Chondrocyte (in vitro differentiated cells): ENCODE measurements at places on chromosomes 13 and 19. TPM values are rescaled to one million over a fixed set of nuclear protein-coding genes. Genes with fewer than 3 reads are reported as not detected.
A peak's percentile ranks its signal among the peaks of the same experiment; 100 is the strongest.

Gene ACP7
- total RNA-seq, result not detected in 3 replicates

Gene ELSPBP1
- total RNA-seq, result not detected in 3 replicates

Gene SIGLEC11
- not detected in 3 replicates for total RNA-seq

Gene KLK12
- not detected in 3 replicates for total RNA-seq

Gene ZNF20
- 2.0 to 3.8 TPM (median 3.1 TPM) in 3 replicates for total RNA-seq

- no peak for DNase-seq
Measured at GRCh38 chr13:103130681-103131210, 64.5 kb upstream of the SLC10A2 start.

DNA sequence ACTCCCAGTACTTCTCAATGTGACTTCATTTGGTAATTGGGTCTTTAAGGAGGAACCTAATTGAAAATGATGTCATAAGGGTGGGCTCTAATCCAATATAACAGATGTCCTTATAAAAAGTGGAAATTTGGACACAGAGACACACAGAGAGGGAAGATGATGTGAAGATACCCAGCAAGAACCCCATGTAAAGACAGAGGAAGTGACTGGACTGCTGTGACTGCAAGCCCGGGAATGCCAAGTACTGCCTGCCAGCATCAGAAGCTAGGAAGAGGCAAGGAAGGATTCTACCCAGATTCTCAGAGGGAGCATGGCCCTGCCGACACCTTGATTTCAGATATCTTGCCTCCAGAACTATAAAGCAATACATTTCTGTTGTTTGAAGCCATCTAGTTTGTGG is 239.3 kb downstream of the KCTD12 start:
- DNase-seq, result no peak

DNA sequence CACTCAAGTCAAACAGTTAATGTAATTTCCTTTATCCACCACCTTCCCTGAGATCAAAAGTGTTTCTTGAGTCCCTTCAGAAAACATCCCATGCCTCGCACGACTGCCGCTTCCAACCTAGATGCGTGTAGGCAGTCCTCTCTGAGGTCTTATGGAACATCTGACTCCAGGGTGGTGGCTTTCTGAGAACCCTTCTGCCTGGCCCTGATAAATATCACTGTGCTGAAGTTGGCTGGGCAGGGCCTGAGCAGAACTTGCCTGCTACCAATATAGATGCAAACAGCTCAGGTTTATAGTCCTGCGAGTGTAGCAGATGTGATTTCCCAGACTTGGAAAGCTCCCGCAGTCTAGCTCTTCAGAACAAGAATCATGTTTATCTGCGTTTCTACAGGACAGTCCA is 61.1 kb upstream of the GPR12 start:
- no peak for DNase-seq

DNA sequence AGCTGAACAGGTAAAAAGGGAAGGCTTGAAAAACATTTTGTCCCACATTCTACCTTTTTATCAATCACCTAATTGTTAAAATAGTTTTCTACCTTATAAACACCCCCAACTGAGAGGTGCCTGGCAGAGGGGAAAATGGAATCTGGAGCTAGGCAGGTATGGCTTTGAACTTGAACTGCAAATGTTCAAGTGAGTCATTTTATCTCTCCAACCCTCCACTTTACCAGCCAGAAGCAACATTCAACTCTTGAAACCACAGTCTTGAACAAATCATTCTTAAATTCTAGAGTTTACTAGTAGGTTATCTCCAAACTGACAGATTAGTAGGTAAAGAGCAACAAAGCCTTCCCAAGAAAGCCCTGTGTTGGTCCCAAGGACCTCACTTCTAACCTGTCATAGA is 116.9 kb downstream of the ABCC4 start:
- DNase-seq, result no peak

- DNase-seq, result no peak
Measured at GRCh38 chr13:104372095-104372655, 1306.0 kb upstream of the SLC10A2 start.

DNA sequence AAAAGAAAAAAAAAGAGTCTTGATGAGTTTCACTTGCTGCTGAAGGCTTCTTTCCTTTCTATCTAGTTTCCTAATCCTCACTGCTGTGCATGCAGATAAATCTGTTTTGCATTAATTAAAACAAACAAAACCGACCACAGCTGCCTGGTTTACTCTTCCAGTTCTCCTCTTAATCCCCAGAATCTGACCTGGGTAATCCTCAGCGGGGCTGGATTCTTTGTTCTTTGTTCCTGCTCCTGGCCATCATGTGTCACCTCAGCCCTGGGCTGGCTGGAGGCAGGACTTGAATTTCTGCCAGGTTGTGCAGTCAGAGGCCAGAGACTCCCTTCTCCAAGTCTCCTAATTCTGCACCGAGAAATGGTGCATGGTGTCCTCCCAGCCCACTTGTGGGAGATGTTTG is 52.2 kb upstream of the CYP4F8 start:
- DNase-seq, result no peak

DNA sequence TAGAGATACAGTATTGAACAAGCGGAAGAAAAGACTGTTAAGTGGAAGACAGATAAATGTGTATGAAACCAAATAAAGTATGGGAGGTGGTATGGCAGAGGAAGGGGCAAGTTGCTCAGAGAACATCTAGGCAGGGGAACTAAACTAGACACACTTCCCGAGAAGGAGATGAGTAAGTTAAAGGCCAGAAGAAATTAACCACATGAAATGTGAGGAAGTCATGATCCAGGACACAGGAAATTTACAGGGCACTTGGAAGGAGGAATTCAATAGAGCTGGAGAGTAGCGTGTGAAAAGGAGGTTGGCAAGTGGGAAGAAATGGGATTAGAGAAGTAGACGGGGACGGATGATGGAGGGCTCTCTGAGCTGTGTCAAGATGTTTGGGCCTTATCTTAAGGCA is 208.8 kb downstream of the COG6 start:
- DNase-seq, result no peak

DNA sequence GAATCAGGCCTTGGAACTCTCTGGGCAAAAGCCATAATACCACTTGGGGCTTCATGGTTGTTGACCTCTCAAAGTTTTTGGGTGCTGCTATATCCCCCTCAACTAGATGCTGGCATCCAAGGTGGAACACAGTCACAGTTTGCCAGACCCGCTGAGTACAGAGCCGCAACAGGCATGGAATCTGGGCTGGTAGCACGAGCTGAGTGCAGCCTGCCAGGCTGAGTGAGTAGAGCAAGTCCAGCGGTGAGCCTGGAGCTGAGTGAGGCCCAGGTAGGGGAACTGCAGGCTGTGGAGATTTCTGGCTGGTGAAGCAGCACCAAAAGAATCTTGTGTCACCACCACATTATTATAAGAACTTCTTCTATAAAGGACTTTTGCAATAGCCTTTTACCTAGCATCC is 192.6 kb downstream of the PCDH17 start:
- DNase-seq, result peak; percentile 64

DNA sequence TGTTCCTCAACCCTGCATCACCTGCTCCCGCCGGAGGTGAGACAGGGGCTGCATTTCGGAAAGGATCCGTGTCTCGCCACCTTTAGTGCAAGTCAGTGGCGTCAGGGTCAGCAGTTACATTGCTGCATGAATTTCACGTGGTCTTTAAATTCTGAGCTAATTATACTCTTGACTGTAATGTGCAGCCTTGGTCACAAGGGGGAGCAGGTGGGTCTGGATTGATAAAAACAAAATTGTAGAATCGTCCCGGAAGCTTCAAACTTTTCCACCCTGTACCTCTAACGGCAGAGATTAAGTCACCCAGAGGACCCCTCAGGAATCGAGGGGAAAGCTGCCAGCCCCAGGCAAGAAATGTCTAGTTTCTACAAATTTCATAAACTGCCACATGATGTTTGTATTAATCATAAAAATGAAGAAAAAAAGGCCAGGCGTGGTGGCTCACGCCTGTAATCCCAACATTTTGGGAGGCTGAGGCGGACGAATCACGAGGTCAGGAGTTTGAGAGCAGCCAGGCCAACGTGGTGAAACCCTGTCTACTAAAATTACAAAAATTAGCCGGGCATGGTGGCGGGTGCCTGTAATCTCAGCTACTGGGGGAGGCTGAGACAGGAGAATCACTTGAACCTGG is 20.2 kb downstream of the BBC3 start:
- DNase-seq, result no peak

- DNase-seq, result no peak
Measured at GRCh38 chr19:13045812-13046211, 50.5 kb downstream of the NFIX start.

GRCh38 chr19:4870025-4870700 is 2.7 kb upstream of the PLIN3 start:
- DNase-seq, result no peak

DNA sequence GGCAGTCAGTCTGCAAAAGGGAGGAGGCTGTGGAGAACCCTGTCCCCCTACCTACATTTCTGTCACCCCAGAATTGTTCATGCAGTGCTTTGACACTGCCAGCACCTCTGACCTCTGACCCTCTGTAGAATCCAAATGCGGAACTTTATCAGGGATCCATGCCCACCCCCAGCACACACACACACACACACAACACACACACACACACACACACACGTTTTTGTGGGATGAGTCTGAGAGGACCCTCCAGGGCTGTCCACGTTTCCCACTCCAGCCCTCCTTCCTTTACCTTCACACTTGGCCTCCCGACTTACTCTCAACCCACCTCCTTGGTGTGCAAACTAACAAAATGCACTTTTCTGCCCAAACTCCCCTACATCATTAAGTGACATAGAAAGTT is 42.3 kb upstream of the TSHZ3 start:
- DNase-seq, result no peak
